AG09309 (cell line): ENCODE measurements at places on chromosomes 16 and 17.

DNA sequence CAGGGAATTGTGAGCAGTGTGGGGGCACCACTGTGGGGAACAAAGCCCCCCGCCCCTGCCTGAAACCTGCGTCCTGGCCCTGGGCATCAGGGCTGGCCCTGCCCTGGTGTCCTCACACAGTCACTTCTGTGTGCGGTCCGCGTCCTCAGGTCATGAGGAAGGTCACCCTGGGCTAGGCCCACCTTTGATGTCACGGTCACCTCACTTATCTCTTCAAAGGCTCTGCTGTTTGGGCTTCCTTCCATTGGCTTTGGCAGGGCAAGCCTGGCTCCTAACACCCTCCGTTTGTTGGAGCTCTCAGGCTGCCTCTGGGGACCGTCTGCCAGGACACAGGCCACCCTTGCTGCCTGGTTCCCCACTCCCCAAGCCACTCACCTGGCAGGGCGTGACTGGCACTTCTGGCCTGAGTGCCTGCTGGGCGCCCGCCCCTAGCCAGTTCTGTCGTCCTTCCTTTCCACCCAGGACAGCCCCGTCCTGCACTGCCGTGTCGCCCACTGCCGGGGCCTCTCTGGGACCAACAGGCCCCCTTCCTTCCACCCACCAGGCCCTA, 8.8 kb downstream of the CENPX start:
- DNase-seq = no peak

DNA sequence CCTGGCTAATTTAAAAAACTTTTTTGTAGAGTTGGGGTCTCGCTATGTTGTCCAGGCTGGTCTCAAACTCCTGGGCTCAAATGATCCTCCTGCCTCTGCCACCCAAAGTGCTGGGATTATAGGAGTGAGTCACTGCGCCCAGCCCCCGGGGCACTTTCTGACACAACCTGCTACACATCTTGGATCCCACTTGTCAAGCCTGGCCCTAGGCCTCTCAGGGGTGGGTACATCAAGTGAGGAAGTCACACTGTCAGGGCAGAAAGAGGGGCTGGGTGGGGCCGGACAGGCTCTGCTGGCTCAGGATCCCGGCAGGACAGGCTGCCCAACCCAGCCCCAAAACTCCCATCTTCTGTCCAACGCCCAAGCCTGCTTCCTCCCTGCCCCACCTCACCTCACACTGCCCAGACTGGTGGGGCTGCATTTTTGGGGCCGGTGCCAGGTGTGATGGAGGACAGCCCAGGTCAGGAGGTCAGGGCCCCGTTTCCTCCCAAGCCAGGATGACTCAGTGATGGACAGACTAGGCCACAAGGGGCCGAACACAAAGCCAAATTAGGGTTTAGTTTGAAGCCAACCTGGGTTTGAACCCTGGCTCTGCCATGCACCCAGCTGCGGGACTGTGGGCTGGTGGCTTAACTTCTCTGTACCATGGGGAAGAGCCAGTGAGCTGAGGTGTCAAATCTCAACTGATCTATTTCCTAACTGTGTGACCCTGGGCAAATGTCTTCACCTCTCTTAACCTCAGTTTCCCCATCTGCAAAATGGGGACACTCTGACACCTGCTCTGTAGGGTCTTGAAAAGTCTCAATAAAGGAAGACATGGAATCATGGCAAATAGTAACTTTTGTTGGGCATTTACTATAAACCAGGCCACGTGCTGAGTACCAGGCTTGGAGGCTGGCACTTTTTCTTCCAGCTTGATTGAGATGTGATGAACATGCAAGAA, 8.9 kb upstream of the PPL start:
- no peak for DNase-seq

DNA sequence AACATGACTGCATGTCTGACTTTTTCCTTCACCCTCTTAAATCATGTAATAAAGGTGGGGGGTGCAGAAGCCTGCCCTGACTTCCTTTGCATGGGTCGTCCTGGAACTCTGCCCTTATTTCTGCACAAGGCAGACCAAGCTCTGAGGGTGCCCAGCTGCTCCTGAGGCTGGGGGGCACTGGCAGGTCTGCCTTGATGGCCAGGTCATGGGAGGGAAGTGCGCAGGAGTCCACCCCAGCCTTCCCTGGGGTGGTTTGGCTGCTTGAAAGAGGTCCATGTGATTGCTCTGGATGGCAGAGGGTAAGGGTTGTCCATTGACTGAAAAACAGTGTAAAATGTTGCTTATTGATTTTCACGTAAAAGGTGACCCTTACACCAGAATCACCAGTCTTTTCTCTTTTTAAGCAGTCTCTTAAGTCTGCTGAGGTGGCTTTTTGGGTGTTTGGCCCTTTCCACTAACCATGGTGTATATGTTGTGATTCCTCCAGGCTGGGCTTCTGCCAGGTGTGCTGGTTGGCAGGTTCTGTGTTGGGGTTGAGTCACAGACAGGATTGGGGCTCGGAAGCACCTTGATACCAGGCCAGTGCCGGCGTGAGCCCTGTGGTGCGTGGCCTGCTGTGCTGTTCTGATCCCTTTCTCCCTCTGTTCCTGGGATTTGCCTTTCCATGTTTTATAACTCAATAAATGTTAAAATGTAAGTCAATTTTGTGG, 19.4 kb downstream of the DHX38 start:
- no peak for DNase-seq

DNA sequence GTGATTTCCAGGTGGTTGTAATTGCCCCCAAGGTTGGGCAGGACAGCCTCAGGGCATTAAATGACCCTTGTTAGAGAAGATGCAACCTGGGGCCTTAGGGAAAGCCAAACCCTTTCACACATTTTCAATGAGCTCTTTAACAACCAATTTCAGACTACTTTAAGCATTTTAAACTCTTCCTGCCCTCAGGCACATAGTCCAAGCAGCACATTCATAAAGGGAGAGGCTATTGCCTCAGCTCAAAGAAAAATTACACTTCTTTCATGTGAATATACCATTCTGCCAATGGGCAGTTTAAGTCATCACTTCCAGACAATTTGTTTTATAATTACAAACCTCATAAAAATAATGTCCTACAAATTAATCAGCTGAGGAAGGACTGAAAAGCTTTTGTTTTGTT, 544.5 kb downstream of the NPIPA7 start:
- no peak for DNase-seq

DNA sequence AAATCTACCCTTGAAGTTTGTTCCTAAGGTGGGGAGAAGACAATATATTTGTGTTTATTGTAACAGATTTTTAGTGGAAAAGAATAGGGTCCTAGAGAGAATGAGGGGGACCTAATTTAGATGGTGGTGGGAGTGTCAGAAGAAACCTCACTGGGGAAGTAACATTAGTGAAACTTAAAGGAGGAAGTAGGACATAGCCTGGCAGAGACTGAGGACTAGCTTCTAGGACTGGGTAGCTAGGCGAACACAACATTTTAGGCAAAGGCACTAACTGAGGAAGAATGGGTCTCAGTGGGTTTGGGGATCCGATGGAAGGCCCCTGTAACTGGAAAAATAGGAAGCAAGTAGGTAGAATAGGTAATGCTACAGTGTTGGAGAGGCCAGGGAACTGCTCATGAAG, 4.2 kb upstream of the ARL2BP start:
- no peak for DNase-seq

DNA sequence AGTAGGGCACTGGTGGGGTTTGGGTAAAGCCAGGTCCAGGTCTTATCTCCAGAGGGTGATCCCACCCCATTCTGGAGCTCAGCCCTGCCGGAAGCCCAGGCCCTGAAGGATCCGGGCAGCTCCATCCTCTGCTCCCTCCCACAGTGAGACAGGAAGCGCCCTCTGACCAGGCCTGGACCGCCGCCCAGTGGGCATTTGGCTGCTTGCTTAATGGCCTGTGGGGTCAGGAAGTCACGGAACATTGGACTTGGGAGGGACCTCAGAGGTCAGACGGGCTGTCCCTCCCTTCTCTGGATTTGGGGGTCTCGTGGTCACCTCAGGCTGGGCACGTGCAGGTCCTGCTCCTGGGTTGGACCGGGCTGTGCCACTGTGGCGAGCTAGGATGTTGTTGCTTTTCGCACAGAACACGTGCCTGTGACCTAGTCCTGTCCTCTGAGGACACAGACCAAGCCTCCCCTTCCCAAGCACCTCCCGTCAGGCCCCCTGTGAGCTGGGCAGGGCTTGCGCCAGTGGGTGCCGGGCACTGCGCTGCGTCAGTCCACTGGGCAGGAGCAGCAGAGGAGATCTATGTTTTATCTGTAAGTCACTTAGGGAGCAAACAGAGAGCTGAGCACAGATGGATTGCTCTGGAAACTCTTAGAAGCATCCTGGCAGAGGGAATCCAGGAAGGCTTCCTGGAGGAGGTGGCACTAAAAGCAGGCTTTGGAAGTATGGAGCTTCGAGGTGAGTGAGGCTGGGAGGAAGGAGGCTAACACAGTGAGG, 49.4 kb upstream of the GSE1 start:
- DNase-seq = no peak

DNA sequence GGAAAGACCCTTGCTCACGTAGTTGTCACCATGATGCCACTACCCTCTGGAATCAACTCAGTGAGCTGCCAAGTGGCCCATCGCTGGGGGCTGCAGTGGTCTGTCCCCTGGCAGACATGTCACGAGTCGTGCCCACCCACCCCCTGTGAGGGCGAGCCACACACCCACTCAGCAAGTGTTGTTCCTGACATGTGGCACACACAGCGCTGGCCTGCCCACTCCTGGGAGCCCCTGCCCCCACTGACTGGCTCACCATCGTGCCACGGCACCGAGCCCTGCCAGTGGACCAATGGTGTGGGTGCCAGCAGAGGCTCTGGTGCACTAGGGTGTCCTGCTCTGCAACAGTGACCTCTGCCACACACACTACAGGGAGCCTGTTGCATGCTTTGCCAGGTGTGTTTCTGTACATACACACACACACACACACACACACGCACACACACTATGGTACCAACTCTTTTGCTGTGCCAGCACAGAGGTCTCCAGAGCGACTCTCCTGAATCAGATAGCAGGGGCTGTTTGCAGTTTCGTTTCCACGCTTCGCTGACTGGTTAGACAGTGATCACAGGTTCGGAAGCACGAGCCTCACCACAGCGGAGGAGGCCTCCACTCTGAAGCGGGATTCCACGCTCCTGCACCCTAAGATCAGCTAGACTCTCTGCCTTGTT, 7.7 kb downstream of the RTN4RL1 start:
- no peak for DNase-seq

DNA sequence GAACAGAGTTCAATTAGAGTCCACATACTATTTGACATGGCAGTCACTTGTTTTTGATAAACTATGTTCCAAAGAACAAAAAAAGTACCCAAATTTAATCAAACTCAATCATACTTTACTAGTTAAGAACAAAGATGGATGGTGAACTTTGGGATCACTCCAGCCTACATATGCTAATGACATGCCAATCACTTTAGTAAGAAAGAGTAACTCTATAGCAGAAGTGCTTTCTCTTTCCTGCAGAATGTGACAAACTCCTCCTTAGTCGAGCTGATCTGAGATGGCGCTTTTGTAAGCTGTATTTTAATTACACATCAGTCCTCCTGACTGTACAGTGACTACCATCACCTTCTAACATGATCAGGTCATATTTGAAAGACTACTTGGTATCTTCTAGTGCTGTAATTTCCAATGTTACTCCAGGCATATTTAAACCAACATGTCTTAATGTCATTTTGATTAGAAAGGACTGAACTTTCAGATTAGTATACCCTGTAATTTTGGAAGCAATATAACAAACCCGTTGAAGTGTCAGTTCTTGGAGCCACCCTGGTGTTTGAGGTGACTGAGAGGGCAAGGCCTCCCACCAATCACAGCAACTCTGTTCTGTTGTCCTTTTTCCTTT, 4.1 kb downstream of the NETO2 start:
- no peak for DNase-seq

DNA sequence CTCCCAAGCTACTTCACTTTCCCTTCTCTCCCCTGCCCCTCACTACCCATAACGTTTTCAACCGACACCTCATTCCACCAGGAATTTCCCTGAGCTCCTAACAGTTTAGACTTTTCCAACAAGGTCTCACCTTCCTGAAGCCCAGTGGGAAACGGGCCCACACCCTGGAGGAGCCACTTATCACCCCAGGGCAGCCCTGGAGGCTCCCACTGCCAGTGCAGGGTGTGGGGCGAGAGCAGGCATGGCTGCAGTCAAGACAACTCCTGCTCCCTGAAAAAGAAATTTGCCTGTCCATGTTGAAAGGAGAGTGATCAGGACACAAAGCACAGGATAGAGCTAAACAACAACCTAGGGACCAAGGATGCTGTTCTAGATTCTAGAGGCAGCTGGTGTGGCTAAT, 1.7 kb upstream of the CCNF start:
- no peak for DNase-seq

GRCh38 chr17:36888236-36888951, 48.9 kb upstream of the LHX1 start:
- no peak for DNase-seq

DNA sequence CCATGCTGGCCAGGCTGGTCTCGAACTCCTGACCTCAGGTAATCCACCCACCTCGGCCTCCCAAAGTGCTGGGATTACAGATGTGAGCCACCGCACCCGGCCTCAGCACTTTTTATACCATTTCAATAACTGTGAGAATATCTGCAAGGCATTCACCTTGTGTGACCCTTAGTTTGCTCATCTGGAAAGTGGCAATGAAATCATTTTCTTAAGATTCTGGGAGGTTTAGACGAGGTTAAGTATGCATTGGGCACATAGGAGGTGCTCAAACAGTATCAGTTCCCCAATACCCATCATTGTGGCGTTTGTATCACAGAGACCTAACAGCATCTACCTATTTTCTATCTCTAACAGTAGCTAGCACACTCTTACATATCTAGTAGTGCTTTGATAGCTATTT, 481.9 kb upstream of the ERCC4 start:
- DNase-seq = no peak

DNA sequence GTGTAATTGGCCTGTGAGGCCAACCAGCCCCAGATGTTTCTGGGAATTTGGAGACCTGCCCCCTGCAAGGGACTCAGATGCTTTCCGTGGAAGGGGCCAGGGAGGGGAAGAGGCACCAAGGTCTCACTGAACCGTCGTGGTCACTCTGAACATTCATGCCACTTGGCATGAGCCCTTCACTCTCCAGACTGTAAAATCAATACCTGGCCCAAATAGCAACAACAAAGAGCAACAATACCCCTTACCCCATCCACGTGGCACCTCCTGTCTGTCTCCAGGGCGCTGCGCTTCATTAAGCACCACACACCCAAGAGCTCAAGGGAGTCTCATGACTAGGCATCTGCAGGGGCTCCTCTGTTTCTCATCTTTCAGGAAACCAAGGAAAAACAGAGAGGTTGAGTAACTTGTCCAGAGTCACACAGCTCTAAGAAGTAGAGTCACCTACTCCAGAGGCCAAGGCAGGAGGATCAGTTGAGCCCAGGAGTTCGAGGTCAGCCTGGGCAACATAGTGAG, 52.8 kb downstream of the SOCS1 start:
- no peak for DNase-seq
